ENCODE measurements at places on chromosomes 2 and 18. TPM values are rescaled to one million over a fixed set of nuclear protein-coding genes. Genes with fewer than 3 reads are reported as not detected.
A peak's percentile ranks its signal among the peaks of the same experiment; 100 is the strongest.

MAPRE2 gene
- 38.5 TPM for total RNA-seq

RGPD8 gene
- 15.5 TPM for total RNA-seq

RNF144A gene
- 13.5 TPM for total RNA-seq

MAP3K19 gene
- total RNA-seq, result not detected

BMP10 gene
- total RNA-seq, result not detected

C2orf92 gene
- total RNA-seq, result 4.6 TPM

PIKFYVE gene
- 14.1 TPM for total RNA-seq

KCNK3 gene
- not detected for total RNA-seq

GRCh38 chr2:38277245-38278116 lies 99.6 kb downstream of the ATL2 start:
- H3K4me3 ChIP-seq, result no peak overlapping the region
- H3K27ac ChIP-seq, result no peak overlapping the region
- no peaks in the 10 kb centered on the region for H3K27me3 ChIP-seq
- H3K36me3 ChIP-seq, result no peaks in the 10 kb centered on the region
- no peak for DNase-seq

DNA sequence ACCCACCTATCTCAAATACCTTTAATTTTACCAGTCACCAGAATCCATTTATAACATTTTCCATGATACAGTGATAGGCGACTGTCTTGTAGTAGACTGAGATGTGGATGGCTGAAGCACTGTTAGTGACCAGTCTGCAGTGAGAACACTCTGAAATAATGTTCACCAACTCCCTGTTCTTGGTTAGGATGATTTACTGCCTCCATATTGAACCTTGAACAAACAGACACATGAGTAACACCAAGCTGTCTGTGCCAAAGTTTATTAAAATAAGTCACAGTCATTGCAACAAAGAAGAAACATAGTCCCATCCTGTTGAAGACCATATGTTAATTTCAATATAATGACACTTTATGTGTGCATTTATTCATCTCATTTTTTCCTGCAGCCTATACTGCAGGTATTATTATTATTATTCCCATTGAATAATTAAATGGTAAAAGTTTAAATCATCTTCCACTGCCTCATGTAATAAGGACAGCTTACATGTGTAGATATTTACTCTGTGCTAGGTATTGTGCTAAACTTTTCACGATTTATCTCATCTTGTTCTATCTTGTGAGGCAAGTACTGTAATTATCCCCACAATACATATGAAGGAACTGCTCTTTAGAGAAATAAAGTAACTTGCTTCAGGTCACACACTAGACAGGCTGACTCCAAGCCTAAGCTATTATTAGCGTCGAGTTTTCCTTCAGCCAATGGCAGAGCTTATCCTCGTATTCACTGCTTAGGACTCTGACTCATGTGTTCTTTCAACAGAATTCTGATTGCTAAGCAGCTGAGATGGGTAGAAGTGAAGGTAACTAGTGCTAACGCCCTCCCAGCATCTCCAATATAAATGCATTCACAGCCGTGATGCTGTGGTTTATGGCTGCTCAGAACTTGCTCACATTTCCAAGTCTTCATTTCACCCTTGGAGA lies 62.5 kb downstream of the ONECUT2 start:
- no peaks in the 10 kb centered on the region for H3K36me3 ChIP-seq
- no peak overlapping the region for H3K4me3 ChIP-seq
- no peaks in the 10 kb centered on the region for H3K27me3 ChIP-seq
- DNase-seq, result no peak

- H3K27ac ChIP-seq, result no peak overlapping the region
- DNase-seq, result peak; percentile 17
- H3K4me3 ChIP-seq, result no peak overlapping the region
- no peaks in the 10 kb centered on the region for H3K36me3 ChIP-seq
These were observed 18.8 kb upstream of the FN1 start for GRCh38 chr2:215454519-215455246.

DNA sequence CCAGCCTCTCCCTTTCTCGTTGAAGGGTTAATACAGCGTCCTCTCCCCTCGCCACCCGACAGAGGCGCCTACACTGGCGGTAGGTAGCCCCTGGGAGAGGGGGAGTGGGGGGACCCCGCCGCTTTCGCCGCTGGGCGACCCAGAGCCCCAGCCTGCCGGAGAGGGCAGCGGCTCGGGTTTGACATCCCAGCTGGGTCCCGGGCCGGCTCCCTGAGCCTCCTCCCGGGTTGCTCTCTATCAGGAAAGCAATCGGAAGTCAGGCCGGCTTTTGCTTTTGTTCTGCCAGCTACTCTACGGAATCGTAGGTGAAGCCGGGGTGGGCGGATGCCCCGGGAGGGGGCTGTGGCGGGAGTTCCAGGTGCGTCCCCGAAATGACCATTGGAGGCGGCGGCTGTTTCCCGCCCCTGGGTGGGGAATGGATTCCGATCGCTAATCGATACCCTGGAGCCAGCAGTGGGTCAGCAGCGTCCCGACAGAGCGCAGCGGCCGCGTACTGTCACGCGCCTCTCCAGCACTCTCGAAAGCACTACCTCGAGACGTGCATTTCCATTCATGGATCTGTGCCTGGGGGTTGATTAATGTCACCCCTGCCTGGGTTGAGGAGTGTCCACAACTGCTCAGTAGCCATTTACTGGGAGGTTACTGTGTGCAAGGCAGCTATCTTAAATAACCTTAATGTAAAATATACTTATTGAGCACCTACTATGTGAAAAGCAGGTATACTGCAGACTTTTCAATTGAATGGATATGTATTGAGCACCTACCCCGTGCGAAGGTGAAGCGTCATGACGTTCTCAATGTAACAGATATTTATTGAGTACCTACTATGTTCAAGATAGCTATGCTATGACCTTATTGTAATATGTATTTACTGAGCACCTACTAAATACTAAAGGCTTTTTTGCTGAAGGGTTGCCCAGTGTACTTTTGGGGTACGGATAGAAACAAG lies 1.1 kb downstream of the MAPK4 start:
- H3K27me3 ChIP-seq, result peaks cover 30% of the 10 kb centered on the region
- H3K27ac ChIP-seq, result no peak overlapping the region
- H3K4me1 ChIP-seq, result no peaks in the 10 kb centered on the region
- DNase-seq, result no peak

DNA sequence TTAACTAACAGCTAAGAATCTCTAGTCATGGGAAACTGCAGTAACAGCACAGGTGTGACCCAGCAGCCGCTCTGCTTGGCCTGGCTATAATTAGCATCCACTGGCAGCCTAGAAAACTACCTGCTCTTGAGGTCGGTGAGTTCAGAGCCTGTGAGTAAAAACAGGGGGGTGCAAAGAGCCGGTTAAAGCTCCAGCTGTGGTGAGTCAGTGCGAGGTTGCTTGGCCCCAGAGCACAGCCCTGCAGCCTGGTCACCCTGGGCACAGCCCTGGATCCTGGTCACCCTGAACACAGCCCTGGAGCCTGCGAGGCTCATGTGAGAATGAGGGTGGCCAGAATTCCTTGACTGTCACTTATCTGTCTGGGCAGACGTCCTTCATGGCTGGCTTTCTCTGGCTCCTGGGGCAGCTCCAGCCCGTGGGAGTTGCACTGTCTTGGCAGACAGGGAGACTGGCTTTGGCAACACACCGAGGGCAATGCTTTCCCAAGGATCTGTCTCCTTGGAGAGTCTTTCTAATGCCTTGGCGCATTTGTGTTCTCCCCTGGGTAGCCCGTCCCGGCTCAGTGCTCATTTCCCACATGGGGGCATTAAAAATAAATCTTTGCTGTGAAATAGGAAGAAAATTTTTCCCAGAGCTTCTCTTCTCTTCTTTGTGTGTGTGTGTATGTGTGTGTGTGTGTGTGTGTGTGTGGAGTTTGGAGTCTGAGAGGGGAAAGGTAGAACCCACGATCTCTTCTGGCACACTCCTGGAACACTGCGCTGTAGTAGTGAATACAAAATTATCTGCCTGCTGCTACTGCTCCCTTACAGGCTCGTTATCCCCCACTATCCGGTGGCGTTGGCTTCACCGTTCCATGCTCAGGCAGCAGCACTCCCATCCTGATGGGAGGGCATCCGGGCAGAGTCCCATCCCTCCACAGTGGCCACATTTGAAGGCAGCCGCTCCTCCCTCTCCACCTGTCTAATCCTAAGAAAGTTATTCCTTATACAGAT lies 250.2 kb upstream of the MEX3C start:
- H3K27me3 ChIP-seq, result no peaks in the 10 kb centered on the region
- no peak overlapping the region for H3K4me3 ChIP-seq

- no peaks in the 10 kb centered on the region for H3K27me3 ChIP-seq
- no peak overlapping the region for H3K27ac ChIP-seq
- H3K4me3 ChIP-seq, result no peak overlapping the region
- H3K4me1 ChIP-seq, result no peaks in the 10 kb centered on the region
- DNase-seq, result no peak
- no peaks in the 10 kb centered on the region for H3K36me3 ChIP-seq
These were observed 39.1 kb upstream of the B3GNT7 start for GRCh38 chr2:231356466-231356844.

DNA sequence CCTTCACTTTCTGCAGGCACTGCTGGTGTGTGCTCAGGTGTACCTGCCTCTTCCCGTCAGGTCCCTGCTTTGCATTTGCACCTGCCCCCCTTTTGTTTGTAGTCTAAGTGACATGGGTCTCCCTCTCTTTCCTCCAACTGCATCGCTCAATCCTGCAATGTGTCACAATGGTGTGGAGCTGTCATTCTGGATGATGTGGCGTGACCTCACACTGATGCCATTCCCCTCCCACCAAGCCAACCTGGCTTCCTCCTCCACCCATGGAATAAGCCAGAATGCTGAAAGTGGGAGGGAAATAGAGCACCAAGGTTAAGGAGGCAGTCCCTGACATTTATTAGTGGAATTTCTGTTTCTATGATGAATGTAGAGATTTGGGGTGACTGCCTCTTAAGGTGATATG lies 156.7 kb downstream of the ZBTB7C start:
- no peaks in the 10 kb centered on the region for H3K4me1 ChIP-seq
- H3K27me3 ChIP-seq, result no peaks in the 10 kb centered on the region

- DNase-seq, result no peak
- H3K4me1 ChIP-seq, result no peaks in the 10 kb centered on the region
- no peak overlapping the region for H3K4me3 ChIP-seq
- no peak overlapping the region for H3K27ac ChIP-seq
- no peaks in the 10 kb centered on the region for H3K27me3 ChIP-seq
- H3K36me3 ChIP-seq, result no peaks in the 10 kb centered on the region
These were observed 63.6 kb downstream of the CLHC1 start for GRCh38 chr2:55168221-55169154.

DNA sequence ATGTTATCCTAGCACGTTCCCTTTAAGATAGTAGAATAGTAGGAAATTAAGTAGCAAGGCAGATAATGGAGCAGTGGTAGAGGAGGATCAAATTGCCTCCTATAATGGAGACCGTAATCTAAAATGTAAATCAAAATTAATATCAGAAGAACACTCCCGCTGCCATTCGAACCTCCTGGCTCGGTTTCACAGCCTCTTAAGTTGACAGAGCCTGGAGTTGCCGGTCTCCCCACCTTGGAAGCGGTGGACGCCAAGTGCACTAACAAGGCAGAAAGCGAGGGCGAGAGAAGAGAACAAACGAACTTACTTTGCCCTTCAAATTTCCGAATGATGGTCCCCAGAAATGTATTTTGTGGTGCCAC lies 450 bp downstream of the KCNH7 start:
- H3K27ac ChIP-seq, result no peak overlapping the region
- no peaks in the 10 kb centered on the region for H3K4me1 ChIP-seq
- H3K36me3 ChIP-seq, result no peaks in the 10 kb centered on the region
- H3K4me3 ChIP-seq, result no peak overlapping the region
- no peaks in the 10 kb centered on the region for H3K27me3 ChIP-seq
- DNase-seq, result no peak

DNA sequence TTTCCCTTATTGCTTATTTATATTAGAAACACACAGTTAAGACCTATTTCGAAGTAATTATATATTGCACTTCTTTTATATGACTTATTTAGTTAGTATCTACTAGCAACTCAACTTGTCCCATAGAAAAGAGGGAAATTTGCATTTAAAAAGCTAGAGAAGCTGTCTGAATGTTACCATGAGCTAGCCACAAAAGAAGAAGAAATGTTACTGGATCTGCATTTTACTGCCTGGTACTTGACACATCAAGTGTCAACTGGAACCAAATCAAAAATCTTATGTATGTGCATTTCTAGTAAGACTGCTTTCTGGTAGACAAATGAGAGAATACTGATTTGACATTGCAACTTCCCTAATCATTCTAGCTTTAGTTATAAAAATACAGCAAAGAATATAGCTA lies 424.6 kb upstream of the VRK2 start:
- no peaks in the 10 kb centered on the region for H3K27me3 ChIP-seq
- no peak overlapping the region for H3K4me3 ChIP-seq
- H3K27ac ChIP-seq, result no peak overlapping the region
- no peak for DNase-seq

DNA sequence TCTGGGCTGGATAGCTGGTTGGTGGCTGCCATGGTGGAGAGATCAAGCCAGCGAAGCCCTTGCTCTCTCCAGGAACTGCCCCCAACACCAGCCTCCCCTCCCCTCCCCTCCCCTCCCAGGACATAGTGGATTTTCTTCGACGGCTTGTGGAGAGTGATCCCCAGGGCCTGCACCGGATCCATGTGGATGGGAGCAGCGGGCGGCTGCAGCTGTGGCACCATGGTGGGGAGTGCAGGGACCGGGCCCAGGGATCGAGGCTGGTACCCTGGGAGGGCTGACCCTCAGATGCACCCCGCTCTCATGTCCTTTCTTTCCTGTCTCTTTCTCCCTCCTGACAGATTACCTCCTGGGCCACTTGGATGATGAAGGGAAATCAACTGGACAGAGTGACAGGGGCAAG lies 7.0 kb downstream of the TTC31 start:
- peaks cover 35% of the 10 kb centered on the region for H3K36me3 ChIP-seq
- DNase-seq, result no peak
- H3K4me1 ChIP-seq, result no peaks in the 10 kb centered on the region
- no peak overlapping the region for H3K27ac ChIP-seq
- no peaks in the 10 kb centered on the region for H3K27me3 ChIP-seq
- H3K4me3 ChIP-seq, result no peak overlapping the region

GRCh38 chr2:168130346-168130745 lies 117.0 kb downstream of the STK39 start:
- H3K27me3 ChIP-seq, result no peaks in the 10 kb centered on the region
- H3K4me1 ChIP-seq, result no peaks in the 10 kb centered on the region
- H3K4me3 ChIP-seq, result no peak overlapping the region
- DNase-seq, result no peak
- H3K36me3 ChIP-seq, result no peaks in the 10 kb centered on the region

DNA sequence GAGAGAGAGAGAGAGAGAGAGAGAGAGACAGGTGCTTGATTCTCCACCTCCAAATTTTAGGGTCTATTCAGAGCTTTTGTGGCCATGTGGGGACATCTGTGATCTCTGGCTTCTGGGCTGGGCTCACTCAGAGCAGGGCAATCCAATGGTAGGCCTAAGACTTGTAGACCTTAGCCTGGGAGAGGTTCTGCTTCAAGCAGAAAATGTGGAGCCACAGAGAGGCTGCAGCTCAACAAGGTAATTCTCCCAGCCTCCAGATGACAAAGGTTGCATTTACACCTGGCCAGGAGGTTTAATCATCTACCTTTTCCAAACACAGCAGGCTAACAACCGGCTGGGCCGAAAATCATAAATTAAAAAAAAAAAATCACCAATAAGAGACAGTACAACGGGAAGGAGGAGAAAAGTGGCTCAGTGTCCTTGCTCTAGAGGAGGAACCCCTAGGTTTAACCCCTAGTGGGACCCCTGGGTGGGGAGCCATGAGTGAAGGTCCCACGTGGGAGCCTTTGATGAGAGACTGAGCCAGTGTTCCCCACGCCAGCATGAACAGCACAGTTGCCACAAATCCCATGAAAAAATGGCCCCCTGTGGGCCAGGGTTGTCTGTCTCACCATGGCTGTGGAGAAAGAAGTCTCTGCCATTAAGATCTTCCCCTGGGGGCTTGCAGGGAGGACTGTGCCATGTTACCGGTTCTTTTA lies 124.0 kb upstream of the GATA6 start:
- no peak overlapping the region for H3K4me3 ChIP-seq
- DNase-seq, result no peak
- H3K36me3 ChIP-seq, result no peaks in the 10 kb centered on the region
- H3K27ac ChIP-seq, result no peak overlapping the region
- H3K27me3 ChIP-seq, result no peaks in the 10 kb centered on the region
- H3K4me1 ChIP-seq, result no peaks in the 10 kb centered on the region

All from CD8-positive, alpha-beta memory T cell (primary cell).